Activated CD4-positive, alpha-beta T cell treated with anti-CD3 and anti-CD28 coated beads for 36 hours (primary cell): ENCODE measurements at places on chromosomes 11 and 22.

- DNase-seq = no peak
These were observed 104.6 kb downstream of the MUC15 start for GRCh38 chr11:26467506-26467905.

- no peak for DNase-seq
These were observed 460.0 kb downstream of the BUD13 start for GRCh38 chr11:116312570-116313391.

- DNase-seq = no peak
These were observed 32.7 kb downstream of the PRDM10 start for GRCh38 chr11:129969920-129970319.

GRCh38 chr11:15473954-15474837, 359.5 kb downstream of the INSC start:
- DNase-seq = no peak

- peak; percentile 88 for DNase-seq
These were observed 8.7 kb downstream of the DRAP1 start for GRCh38 chr11:65927904-65928397.

DNA sequence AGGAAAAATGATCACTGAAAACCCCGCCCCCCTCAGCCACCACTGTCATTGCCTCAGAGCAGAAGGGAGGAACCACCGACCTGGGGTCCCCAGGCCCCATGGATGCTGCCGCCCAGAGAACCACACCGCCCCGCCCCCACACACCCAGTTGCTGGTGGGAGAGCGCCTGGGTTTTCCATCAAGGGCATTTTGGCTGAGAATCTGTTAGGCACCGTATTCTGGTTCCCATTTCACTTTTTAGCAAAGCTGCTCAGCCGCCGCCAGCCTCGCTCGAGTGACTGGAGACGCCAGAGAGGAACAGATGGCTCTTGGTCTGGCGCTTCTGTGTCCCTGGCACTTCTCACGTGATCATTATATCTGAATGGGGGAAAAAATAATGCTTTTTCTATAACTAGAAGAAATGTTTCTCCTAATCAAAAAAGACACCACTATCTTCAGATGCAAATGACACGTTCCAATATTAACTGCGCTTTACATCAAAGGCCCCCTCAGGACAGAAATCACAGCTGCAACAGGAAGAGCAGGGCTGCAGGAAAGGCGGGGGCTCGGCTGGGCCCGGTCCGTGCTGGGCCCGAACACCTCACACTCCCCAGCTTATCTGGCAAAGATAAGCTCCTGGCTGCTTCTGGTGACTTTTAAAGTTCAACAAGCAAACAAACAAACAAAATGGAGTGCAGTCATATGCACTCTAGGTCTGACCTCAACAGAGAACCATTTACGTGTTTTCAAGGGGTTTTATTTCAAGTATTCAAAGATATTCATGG, 149.8 kb downstream of the MPPED1 start:
- no peak for DNase-seq

DNA sequence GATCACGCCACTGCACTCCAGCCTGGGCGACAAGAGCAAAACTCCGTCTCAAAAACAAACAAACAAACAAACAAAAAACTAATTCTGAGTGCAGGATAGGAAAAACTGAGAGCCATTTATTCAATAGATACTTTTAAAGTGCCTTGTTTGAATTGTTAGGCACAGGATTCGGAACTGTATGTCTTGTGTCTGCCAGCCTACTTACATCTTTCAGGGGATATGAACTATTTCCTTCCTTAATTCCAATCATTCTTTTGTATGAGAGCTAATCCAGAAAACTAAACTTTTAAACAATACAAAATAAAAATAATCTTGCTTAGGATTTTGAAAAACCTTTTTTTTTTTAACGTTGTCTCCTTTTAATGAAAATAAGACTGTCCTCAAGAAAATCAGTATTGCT, 12.6 kb downstream of the UVRAG start:
- DNase-seq = no peak

DNA sequence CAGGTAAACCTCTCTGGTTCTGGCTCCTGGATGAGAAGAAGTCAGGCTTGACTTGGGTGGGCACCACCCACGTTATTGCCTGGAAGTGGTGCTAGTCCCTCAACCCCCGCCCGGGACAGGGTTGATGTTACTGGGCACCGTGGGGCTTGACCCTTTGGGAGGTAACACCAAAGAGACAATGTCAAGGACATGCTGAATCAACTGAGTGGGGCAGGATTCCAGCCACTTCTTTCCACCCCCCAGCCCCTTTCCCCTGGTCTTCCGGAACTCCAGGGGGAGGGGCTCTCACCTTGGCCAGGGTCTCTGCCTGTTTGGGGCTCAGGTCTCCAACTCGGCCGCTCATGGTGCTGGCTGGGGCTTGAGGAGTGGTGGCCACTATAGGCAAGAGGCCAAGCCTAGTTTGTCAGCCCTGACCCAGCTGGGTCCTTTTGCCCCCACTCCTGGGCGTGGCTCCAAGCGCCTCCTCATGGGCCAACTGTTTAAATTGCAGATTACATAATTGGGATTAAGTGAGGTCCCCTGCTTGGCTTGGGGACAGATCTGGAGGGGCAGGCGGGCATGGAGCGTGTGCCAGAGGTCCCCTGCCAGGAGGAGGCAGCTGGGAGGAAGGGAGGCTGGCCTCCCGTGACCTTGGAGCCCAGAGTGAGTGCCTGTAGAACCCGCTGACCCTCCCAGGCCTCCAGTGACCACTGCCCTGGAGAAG, at the start of gene SEC14L3:
TSS of gene SEC14L3 (minus strand) at position 402 of the 703 bp plus-strand sequence. CDS start at position 343, 59 bp downstream.
- no peak for DNase-seq

GRCh38 chr22:49540084-49540912, 287.4 kb downstream of the BRD1 start:
- no peak for DNase-seq

DNA sequence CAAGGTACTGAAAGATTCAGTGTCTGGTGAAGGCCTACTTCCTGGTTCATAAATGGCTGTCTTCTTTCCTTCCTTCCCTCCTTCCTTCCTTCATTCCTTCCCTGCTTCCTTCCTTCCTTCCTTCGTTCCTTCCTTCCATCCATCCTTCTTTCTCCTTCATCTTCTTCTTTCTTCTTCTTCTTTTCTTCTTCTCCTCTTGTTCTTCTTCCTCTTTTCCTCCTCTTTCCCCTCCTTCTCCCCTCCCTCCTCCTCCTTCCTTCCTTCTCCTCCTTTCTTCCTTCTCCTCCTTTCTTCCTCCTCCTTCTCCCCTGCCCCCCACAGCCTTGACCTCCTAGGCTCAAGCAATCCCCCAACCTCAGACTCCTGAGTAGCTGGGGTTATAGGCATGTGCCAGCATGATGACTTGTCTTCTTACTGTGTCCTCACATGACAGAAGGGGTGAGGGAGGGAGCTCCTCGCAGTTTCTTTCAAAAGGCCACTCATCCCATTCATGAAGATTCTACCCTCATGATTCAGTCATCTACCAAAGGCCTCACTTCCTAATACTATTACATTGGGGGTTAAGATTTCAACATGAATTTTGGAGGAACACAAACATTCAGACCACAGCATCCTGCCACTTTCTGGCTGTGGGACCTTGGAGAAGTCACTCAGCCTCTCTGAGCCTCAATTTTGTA, 22.6 kb upstream of the CCDC134 start:
- DNase-seq = no peak

GRCh38 chr22:17705546-17705945, 67.0 kb downstream of the BCL2L13 start:
- no peak for DNase-seq

- DNase-seq = no peak
These were observed 4.0 kb downstream of the PLXNB2 start for GRCh38 chr22:50303515-50303847.

GRCh38 chr22:24416095-24416494, 11.3 kb upstream of the ADORA2A start:
- DNase-seq = peak; percentile 1

DNA sequence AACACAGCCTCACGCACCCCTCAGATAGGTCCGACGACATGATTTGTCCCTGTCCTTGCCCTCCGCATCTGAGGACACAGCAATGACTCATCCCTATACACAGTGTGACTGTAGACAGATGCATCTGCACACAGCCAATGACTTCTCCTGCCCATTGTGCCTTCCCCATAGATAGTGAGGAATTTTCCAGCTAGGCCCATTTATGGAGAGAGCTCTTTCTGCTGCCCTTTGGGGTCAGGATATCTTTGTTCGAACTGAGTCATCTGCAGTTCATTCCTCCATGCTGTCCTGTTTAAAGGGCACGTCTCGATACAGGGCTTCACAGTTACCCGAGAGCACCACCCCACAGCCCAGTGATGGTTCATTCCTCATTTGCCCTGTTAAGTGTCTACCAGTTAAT, 96.7 kb downstream of the LARGE1 start:
- no peak for DNase-seq

- no peak for DNase-seq
These were observed 25.7 kb upstream of the OAF start for GRCh38 chr11:120184946-120185705.

DNA sequence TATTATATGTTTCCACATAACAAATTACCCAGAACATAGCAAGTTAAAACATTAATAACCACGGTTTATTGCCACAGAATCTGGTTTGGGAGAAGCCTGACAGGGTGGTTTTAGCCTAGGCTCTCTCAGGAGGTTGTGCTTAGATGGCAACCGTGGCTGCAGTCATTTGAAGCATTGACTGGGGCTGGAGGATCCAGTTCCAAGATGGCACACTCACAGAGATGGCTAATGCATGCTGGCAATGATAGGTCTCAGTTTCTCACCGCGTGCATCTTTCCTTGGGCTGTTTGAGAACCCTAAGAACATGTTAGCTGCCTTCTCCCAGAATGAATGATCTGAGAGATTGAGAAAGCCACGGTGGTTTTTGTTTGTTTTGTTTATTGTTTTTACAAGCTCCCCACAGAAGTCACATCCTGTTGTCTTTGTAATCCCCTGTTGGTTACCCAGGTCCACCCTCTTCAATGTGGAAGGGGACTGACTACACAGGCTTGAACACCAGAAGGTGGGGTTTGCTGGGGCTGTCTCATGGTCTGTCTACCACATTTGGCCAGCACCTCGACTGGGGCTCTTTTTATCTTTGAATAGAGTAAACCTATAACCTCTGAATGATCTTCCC, 36.6 kb upstream of the GRAMD1B start:
- no peak for DNase-seq

GRCh38 chr11:132231656-132232347, 861.4 kb downstream of the NTM start:
- no peak for DNase-seq

- no peak for DNase-seq
These were observed 108.2 kb upstream of the DDI1 start for GRCh38 chr11:103928040-103928801.

- no peak for DNase-seq
These were observed 7.8 kb upstream of the MS4A1 start for GRCh38 chr11:60447846-60448245.

GRCh38 chr11:82718307-82718706, 15.4 kb downstream of the FAM181B start:
- DNase-seq = peak; percentile 41

GRCh38 chr11:128201801-128202200, 385.6 kb downstream of the ETS1 start:
- DNase-seq = no peak

DNA sequence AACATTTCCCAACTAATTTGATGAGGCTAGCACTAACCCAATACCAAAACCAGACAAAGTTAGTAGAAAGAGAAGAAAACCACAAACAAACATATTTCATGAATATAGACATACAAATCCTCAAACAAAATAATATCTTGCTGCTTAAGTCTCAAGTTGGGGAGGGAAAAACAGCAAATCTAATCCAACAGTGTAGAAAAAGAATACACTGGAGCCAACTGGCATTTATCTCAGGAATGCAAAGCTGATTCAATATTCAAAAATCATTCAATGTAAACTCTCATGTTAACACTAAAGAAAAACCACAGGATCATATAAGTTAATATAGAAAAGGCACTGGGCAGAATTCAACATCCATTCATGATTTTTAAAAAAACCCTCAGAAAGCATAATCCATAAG, 18.2 kb downstream of the GNB1L start:
- no peak for DNase-seq

GRCh38 chr11:88330826-88331428, 6.6 kb downstream of the CTSC start:
- DNase-seq = no peak

GRCh38 chr11:62172294-62172693, 17.7 kb upstream of the SCGB1D1 start:
- no peak for DNase-seq

- DNase-seq = no peak
These were observed 17.8 kb upstream of the ALX4 start for GRCh38 chr11:44327730-44328129.

GRCh38 chr11:19660076-19660475, 52.6 kb upstream of the NAV2 start:
- DNase-seq = peak; percentile 30

GRCh38 chr11:78914503-78914902, 339.8 kb upstream of the NARS2 start:
- DNase-seq = no peak

DNA sequence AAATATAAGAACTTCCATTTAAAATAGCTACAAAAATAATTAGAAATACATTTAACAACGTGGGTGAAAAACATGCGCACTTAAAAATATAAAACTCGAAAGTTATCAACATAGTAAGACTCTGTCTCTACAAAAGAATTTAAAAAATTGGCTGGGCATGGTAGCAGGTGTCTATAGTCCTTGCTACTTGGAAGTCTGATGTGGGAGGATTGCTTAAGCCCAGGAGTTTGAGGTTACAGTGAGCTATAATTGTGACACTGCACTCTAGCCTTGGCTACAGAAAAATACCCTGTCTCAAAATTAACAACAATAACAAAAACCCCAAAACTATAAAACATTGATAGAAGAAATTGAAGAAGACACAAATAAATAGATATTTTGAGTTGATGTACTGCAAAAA, 13.8 kb upstream of the CASP12 start:
- DNase-seq = no peak

DNA sequence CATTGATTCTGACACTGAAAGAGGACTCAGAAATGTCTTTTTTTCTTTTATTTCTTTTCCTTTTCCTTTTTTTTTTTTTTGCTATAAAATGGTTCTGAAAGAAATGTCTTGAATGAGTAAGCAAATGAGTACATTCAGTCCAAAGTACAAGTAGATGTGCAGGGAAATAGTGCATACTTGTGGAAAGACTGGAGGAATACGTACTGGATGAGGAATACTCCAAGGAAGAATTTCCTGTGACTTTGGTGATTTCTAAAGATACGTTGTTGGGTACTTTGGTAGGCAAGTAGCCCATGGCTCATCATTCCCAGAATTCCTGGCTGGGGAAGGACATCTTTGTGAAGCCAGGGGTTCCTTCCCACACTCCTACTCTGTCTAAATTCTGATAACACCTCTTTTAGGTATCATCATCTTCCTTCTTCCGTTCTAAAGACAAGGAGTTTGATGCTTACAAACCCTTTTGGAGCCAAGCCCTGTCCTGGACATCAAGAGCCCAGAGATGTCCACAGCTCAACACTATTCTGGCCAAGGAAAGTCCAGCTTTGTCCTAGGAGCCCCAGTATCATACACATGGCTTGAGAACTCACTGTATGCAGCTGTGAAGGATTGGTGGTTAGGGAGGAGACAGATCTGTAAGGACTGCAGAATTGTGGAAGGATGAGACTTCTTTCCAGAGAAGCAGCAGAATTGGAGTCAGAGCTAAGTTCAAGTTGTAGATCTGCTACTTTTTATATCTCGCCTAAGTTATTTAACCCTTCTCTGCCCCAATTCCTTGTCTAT, 4.8 kb upstream of the NUP98 start:
- no peak for DNase-seq

GRCh38 chr11:130651066-130651855, 202.8 kb downstream of the ADAMTS15 start:
- DNase-seq = no peak

- no peak for DNase-seq
These were observed 120.9 kb downstream of the SLC17A6 start for GRCh38 chr11:22459048-22459447.
